Dermis blood vessel endothelial cell (primary cell): ENCODE measurements at places on chromosomes 3 and 15. TPM values are rescaled to one million over a fixed set of nuclear protein-coding genes. Genes with fewer than 3 reads are reported as not detected.

Gene CLPX
- total RNA-seq: 45.3 and 69.3 TPM in 2 replicates

Gene HRG
- not detected in 2 replicates for total RNA-seq

Gene PP2D1
- not detected in 2 replicates for total RNA-seq

Gene OIP5
- 3.6 and 14.1 TPM in 2 replicates for total RNA-seq

Gene C3orf49
- not detected in 2 replicates for total RNA-seq
